Activated CD8-positive, alpha-beta memory T cell treated with anti-CD3 and anti-CD28 coated beads, Interleukin-2, amount 50 U/mL, for 48 hours (primary cell): ENCODE measurements at places on chromosomes 7 and 10.

- no peak for DNase-seq
Observed at GRCh38 chr10:1550291-1550595, 187.1 kb downstream of the ADARB2 start.

- no peak for DNase-seq
Observed at GRCh38 chr7:36602511-36602910, 121.8 kb downstream of the AOAH start.

- DNase-seq = no peak
Observed at GRCh38 chr7:105413887-105414437, 25.2 kb upstream of the SRPK2 start.

- DNase-seq = no peak
Observed at GRCh38 chr7:86939197-86939814, 120.1 kb downstream of the ELAPOR2 start.

- DNase-seq = no peak
Observed at GRCh38 chr7:13031468-13031867, 344.0 kb downstream of the ARL4A start.

DNA sequence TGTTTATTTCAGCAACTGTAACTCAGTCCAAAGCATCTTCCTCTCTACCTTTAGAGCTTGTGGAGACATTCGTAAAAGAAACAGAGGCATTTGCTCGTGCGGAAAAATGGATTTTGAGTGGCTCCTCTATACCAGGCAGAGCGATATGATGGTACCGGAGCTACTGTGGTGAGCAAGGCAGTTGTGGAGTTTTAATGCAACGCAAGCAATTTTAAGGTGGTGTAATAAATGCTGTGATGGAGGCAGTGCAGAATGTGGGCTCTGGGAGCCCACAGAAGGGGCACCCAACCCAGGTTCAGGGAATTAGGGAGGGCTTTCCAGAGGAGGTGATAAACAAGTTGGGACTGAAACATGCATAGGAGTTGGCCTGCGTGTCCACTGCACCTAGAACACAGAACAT is 149.5 kb downstream of the CDH23 start:
- DNase-seq = no peak
